ENCODE measurements at places on chromosomes 12 and 14.

- no peak for DNase-seq
Measured at GRCh38 chr12:49970658-49971057, 2.1 kb upstream of the AQP6 start.

- DNase-seq: no peak
Measured at GRCh38 chr12:88946372-88946997, 366.2 kb upstream of the KITLG start.

DNA sequence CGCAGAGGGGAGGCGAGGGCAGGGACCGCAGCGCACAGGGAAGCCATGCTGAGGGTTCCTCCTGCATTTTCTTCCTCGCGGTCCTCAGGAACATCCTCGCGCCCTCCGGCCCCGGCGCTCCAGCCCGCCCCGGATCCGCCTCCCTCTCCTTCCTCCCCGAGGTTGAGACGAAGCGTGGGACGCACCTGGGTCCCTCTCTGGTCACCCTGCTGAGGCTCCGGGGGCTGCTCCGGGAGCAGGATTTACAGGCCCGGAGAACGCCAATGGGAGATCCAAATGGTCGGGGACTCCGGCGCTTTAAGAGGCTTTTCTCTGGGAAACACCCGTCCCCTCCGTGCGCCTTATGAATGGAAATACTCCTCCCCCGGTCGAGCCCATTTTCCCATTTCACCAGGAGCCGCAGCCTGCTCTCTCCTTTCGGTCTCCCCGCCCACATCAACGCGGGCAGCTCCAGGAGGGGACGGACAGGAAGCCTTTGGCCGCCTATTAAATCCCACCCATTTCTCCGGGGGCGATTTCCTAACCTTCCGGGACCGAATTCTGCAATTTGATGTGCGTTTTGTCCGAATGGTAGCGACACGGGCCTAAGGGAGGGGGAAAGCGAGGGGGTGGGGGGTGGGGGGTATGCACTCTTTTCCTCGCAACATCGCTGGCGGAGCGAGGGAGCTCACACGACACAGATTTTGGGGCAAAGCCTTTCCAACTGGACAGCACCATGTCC, at the start of gene UNC79:
Gene UNC79 (plus strand): TSS at position 625 of the 721 bp plus-strand sequence. CDS start 91 bp downstream, at position 716.
- DNase-seq: no peak

DNA sequence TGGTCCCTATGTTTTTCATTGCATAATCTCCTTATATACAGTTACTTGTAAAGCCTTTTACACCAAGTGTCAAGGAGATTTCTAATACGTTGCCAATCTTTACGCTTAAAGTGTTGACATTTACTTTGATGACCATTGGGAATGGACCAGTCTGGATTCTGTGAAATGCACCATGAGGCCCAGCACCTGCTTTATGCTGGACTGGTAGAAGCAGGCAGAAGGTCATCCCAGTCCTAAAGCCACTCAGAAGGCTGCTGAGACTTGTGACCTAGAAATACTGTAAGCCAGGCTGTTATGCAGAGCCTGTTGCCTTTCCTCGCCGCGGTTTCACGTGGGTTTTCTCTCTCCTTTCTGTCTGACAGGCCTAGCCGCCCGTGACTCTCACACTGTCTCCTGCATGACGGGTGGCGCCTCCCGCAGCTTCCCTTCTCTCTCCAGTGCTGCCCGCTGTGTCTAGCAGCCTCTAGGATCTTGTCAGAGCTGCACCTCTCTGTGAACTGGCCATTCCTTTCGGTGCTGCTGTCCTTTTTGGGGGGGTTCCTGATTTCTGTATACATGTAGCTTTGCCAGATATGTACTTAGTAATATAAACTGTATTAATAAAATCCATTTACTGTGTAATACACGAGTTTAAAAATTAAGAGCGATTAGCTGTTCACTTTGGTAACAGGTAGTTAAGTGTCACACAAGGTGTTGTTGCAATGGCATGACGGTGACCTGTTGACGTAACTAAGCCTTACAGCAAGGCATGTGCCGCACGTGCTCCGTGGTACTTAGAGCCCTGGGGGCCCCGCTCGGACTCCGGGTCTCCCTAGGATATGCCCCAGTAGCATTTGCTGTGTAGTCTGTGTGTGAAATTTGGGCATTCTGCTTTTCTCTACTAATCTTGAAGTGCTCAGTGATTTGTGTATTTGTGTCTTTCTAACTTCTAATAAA, 29.7 kb downstream of the XRCC3 start:
- DNase-seq: no peak

- DNase-seq: peak; percentile 43
Measured at GRCh38 chr12:110382683-110383082, 20.8 kb downstream of the ANAPC7 start.

GRCh38 chr14:105150026-105150367, 18.6 kb downstream of the JAG2 start:
- no peak for DNase-seq

GRCh38 chr14:51545396-51545795, 106.3 kb upstream of the FRMD6 start:
- DNase-seq: no peak

- DNase-seq: no peak
Measured at GRCh38 chr12:13372386-13372785, 175.9 kb downstream of the EMP1 start.

DNA sequence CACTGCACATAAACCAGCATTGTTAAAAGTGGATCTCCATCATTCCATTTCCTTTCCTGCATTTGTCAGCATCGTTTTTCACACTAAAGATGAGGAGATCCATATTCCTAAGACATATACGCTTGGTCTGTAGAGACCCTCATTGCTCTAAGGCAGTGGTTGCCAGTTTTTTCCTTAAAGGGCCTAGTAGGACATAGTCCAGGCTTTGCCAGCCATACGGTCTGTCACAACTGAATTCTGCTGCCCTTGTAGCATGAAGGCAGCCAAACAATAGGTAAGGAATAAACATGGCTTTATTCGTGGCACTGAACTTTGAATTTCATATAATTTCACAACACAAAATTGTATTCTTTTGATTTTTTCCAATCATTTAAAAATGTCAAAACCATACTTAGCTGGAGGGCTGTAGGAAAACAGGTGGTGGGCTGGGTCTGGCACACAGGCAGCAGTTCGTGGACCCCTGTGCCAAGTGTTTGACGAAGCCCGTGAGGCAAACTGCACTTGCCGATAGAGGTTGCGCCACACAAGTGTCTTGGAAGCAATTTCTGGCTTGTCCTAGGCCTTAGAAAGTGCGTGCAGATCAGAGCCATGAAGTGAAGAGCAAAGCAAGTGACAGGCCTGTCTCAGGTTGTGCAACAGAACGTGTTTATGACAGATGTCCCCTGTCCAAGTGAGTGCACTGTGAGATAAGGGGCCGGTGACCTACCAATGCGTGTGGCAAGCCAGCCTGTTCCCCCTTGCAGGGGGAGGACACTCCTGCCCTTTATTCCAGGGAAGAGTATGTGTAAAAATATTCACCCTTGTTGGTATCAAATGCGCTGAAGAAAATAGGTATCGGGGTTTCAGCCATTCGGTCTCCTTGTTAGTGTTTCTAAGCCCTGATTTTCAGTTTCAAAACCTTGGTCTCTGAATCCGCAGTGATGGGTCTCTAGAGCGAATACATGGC, 916 bp upstream of the CHPT1 start:
- DNase-seq: peak; percentile 14

DNA sequence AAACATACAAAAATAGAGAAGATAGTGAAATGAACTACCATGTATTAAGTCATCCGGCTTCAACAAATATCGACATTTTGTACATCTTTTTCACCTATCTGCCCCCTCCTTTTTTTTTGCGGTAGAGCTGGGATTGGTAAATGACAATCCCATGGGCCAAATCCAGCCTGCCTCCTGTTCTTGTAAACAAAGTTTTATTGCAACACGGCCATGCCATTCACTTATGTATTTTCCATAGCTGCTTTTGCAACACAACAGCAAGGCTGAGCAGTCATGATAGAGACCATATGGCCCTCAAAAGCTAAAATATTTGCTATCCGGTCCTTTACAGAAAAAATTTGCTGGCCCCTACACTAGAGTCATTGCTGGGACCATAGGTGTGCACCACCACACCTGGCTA, 58.1 kb upstream of the PLEKHG3 start:
- DNase-seq: no peak

DNA sequence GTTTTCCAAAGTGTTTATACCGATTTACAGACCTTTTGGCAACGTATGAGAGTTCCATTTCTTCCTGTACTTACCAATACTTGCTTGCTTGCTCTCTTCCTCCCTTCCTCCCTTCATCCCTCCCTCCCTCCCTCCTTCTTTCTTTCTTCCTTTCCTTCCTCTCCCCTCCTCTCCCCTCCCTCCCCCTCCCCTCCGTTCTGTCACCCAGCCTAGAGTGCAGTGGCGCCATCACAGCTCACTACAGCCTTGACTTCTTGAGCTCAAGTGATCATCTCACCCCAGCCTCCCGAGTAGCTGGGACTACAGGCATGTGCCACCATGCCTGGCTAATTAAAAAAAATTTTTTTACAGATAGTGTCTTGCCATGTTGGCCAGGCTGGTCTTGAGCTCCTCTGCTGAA, 40.4 kb downstream of the DIP2B start:
- no peak for DNase-seq

- no peak for DNase-seq
Measured at GRCh38 chr12:97555547-97556187, 93.1 kb downstream of the RMST start.

- DNase-seq: peak; percentile 67
Measured at GRCh38 chr14:71320734-71321573, 413.7 kb downstream of the PCNX1 start.

GRCh38 chr12:89862511-89863445, 154.1 kb upstream of the ATP2B1 start:
- peak; percentile 73 for DNase-seq

GRCh38 chr12:3705354-3705675, 47.6 kb downstream of the CRACR2A start:
- no peak for DNase-seq

DNA sequence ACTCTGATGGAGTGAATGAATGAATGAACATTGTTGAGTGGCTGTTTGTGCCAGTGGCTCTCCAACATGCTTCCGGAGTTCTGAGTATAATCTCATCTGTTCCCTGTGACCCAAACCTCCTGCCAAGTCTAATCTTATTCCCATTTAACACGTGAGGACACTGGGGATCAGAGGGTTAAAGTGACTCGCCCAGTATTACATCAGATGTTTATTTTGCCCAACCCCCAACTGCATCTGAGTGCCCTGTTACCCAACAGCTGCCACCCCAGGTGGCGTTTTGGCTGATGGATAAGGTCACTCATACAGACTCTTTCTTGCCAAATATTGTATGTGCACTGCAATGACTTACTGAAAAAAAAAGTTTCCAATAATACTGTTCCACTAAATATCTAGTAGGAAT, 210.9 kb downstream of the EXOC5 start:
- no peak for DNase-seq
